Suprapubic skin (tissue), 4 donors: ENCODE measurements at places on chromosomes 4 and X.

- DNase-seq = peak; percentile 73
These were observed 2.3 kb downstream of the S100P start for GRCh38 chr4:6695660-6696610.

- peak; percentile 82 for DNase-seq
These were observed 284.0 kb downstream of the BCOR start for GRCh38 chrX:39813631-39814277.

DNA sequence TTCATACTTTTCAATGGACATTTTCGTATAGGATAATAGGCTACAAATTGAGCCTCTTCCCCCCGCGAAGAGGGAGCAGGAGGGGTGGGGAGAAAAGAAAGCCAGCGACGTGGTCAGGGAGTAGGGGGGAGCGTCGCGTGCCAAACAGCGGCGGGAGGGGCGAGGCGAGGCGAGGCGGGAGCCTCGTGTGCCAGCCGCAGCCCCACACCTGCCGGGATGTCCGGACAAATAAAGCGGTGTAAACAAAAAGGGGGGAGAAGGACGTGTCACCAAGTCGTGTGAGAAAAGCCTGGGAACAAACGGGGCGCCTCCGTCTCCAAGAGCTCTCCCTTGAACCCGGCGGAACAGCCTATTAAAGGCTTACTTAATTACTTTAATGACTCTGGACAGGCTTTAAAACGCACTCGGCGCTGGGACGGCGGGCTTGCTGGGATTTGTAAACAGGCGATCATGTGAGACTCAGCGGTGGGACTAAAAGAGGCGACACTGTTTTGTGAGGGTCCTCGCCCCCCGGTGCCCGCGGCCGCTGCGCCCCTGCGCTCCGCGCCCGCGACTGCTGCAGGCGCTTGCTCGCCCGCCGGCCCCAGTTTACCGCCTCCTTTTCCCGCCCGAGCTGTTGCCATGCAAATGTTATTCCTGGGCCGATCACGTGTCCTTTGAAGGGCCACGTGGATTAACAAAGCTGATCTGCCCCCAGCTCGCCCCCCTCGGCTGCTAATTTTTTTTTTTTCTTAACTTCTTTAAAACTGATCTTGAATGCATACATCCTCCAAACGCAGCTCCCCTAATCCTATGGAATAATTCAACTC, at the start of gene HELT:
Gene HELT, plus strand, starts transcription at position 527 of the 809 bp plus-strand sequence. CDS start 439 bp downstream, outside the sequence.
- no peak for DNase-seq

DNA sequence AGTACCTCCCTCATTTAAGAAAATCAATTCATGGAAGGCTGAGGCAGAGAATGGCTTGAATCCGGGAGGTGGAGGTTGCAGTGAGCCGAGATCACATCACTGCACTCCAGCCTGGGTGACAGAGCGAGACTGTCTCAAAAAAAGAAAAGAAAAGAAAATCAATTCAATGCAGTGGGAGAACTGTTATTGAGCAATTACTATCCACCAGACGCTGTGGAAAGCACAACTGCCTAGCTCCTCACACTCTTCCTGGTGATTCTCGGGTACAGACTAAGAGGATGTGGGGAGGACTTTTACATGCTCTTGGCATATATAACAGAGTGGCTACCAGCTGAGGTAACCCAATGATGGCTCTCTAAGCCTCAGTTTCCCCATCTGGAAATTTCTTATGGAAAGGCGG, 2.7 kb upstream of the TMSB4X start:
- no peak for DNase-seq
